ENCODE measurements at places on chromosomes 7 and 10.

GRCh38 chr7:132630834-132631233, 54.6 kb upstream of the PLXNA4 start:
- DNase-seq: no peak

DNA sequence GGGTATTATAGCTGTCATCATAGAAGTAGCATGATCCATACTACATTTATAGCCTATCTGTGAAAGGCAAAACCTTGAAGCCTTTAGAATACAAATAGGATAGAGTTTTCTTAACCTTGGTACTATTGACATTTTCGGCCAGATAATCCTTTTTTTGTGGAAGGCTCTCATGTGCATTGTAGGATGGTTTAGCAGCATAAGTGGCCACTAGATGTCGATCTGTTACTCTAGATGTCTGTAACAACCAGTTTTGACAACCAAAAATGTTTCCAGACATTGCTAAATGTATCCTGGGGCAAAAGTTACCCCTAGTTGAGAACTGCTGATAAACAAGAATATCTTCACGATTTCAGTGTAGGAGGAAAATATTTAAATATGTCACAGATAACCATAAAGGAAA, 319.4 kb upstream of the GALNT17 start:
- DNase-seq: no peak

- DNase-seq: no peak
Measured at GRCh38 chr7:50782375-50783208, at the start of gene GRB10. Gene GRB10 (minus strand): TSS chr7:50782896. CDS start chr7:50732322, 50,574 bp downstream.

GRCh38 chr10:101230183-101230917, 1.1 kb upstream of the LBX1 start:
- DNase-seq: no peak

DNA sequence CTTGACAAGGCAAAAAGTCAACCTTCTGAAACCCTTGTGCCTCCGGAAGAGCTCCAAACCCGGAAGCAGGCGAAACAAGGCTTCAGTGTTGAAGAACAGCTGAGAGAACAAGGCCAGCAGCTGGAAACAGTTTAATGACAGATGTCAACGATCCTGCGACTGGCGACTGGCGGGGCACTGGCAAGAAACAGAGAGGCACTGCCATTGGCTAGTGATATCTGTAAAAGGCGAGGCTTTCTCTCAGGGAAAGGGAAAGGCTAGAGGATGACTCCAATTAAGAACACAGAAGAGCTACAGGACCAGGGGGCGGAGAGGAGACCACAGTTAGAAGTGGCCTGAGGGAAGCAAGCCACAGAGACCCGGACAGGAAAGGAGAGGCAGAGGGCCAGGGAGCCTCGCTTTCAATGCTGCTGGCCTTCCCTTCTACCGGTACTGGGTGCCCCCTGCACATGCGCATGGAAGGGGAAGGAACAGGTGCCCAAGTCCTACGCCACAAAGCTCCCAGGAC, 19.4 kb downstream of the ITGB1 start:
- DNase-seq: no peak

DNA sequence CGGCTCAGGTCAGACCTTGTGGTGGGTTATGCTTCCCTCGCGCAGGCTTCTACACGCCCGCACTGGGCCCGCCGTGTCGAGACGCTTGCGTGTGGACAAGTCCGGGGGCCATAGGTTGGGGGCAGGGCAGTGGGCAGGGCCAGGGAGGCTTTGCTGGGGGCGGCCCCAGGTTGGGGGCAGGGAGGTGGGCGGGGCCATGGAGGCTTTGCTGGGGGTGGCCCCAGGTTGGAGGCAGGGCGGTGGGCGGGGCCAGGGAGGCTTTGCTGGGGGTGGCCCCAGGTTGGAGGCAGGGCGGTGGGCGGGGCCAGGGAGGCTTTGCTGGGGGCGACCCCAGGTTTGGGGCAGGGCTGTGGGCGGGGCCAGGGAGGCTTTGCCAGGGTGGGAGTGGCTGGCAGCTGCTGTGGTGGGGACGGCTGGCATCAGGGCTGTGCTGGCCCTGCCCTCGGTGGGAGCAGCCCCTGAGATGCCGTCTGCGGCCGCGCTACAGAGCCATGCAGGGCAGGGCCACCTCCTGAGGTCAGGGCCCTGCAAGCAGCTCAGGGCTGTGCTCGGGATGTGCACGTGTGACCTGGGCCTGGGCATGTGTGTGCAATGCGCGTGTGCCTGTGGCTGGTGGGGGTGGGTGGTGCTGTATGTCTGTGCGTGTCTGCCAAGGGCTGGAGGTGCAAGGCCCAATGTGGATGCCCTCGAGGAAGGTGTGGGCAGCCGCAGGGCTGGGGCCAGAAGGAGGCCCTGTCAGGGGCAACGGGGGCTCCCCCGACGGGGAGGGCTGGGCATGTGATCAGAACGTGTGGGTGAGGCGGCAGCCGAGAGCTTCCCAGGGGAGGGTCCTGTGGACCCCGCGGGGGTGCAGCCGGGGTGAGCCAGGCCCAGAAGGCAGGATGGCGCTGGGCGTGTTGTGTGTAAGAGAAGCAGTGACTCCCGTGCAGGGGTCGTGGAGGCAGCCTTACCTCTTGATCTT, 72.5 kb upstream of the NKX6-2 start:
- DNase-seq: no peak

DNA sequence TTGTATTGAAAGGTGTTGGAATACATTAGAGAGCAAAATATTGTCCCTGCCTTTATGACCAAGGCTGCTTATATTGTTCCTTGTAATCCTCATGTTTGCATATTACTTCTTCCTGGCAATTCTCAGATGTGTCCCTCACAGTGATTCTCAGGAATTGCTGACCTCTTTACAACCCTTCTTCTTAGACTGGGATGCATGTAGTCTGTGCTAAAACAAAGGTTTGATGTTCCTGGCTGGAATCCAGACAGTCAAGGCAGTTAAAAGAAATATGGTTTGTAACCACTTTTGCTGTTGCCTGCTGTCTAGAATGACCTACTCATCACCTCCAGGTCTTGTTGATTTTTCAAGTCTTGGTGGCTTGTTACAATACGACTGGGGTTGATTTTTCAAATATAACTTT, 367.6 kb downstream of the HGF start:
- DNase-seq: no peak

DNA sequence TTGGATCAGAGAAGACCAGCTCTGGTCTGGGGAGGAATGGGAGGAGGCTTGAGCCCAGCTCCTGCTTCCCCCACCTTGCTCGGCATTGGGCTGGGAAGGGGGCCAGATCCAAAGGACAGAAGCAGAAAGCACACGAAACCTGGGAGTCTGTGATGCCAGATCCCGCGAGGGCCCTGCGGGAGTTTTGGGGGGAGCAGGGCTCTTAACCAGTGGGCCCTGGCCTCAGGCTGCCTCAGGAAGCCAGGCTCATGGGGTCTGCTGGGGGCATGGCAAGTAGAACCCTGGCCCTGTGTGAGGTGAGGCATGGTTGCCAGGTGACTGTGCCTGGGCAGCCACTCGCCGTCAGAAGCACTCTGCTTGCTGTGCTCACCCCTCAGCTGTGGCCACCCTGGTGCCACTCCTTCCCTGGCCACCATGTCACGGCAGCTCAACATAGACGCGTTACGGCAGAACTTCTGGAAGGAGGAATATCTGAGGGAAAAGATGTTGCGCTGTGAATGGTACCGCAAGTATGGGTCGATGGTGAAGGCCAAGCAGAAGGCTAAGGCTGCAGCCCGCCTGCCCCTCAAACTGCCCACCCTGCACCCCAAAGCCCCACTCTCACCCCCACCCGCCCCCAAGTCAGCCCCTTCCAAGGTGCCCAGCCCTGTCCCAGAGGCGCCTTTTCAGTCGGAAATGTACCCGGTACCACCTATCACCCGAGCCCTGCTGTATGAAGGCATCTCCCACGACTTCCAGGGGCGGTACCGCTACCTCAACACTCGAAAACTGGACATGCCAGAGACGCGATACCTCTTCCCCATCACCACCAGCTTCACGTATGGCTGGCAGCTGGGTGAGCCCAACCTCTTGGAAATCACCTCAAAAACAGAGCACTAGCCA, 3.6 kb downstream of the ATP6V1F start:
- DNase-seq: no peak

Data from GM12892 (cell line).